ENCODE measurements at places on chromosomes 7 and 10.

- no peak for DNase-seq
These were observed 67.9 kb upstream of the OGDHL start for GRCh38 chr10:49830016-49830415.

- no peak for DNase-seq
These were observed 148.9 kb downstream of the ITGA8 start for GRCh38 chr10:15570738-15571339.

GRCh38 chr10:123651421-123652047 lies 14.6 kb upstream of the GPR26 start:
- DNase-seq, result no peak

DNA sequence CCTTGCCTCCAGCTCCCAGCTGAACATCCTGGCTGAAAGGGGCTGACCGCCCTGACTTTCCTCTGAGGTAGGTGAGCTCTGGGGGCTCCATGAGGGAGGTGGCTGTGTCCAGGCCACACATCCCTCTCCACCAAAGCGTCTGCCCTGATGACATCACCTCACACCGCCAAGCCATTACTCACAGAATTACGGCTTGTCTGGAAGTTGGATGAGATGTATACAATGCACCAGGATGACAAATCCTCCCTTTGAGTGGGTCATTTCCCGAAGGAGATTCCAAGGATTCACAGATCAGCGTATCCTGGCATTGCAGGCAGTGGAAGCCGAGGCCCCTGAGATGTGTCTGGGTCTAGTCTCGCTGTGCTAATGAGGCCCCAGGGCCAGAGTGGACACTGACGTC lies 15.1 kb upstream of the RET start:
- DNase-seq, result no peak

GRCh38 chr7:74228951-74229900 lies 19.4 kb downstream of the LAT2 start:
- DNase-seq, result no peak

- no peak for DNase-seq
These were observed at the start of gene PTN for GRCh38 chr7:137343281-137343841. TSS of gene PTN (minus strand) at chr7:137343733. CDS start at chr7:137254973, 88,760 bp downstream.

- DNase-seq, result no peak
These were observed 207.6 kb downstream of the AHR start for GRCh38 chr7:17506095-17506494.

DNA sequence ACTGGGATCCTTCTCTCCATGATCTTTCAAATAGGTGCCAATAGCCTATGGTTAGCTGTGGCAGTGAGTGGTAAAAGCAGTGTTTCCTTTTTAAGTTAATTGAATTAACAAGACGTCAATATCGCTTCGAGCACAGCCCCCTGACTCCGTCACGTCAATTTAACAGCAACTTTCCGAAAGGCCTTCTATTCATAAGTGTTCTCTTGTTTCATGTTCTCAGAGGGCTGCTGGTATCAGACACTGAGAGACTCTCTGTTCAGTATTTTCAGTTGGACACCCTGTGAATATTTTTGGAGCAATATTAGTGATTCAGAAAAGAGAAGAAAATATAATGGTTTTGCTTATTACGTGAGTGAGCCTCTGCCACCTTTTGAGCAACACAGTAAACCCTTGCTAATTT lies 174.2 kb upstream of the INSYN2A start:
- DNase-seq, result no peak

DNA sequence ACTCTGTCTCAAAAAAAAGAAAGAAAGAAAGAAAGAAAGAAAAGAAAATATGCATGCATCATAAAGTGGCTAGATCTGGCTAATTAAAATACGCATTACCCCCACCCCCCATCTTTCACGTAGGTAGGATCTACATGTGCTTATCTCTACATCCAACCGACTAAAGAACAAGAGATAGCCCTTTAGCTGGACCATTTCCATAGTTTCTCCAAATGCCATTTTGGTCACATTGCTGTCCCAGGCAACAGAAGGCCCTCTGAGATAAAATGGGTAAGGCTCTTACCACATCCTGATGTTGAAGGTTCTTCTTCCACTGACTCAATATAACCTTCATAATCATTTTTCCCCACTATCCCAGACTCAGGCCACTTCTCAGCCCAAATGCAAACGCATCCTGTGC lies 31.5 kb downstream of the PIK3AP1 start:
- no peak for DNase-seq

DNA sequence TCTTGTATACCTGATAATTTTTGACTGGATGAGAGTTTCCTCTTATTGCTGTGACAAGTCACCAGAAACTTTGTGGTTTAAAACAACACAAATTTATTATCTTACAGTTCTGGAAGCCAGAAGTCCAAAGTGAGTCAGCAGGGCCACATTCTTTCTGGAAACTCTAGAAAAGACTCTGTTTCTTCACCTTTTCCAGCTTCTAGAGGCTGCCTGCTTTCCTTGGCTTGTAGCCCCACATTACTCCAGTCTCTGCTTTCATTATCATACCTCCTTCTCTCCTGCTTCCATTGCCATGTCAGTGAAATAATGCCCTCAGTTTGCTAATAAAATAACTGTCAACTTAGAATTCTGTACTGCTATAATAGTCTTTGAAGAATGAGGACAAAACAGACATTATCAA lies 65.3 kb downstream of the VCL start:
- no peak for DNase-seq

- no peak for DNase-seq
These were observed 386.3 kb downstream of the TNS3 start for GRCh38 chr7:47195641-47196040.

DNA sequence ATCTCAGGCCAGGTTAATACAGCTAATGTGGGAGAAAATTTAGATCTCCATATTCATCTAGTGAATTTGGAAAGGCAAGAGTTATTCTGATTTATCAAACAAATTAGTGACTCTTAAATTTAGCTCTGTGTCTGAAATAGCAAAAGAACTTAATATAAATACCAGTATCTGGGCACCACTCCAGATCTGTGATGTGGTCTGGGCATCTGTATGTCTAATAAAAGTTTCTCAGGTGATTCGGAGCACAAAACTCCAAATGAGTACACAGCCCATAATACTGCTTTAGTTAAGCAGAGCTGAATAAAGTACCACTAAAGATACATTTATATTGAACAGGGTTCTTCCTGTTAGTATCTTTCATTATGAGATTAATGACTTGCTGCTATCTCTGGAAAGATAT lies 261.4 kb downstream of the BAMBI start:
- DNase-seq, result no peak

GRCh38 chr10:132368881-132369635 lies 27.9 kb upstream of the PWWP2B start:
- DNase-seq, result no peak

- DNase-seq, result no peak
These were observed 212.5 kb upstream of the CELF2 start for GRCh38 chr10:10804998-10805740.

GRCh38 chr7:4725850-4726450 lies 43.9 kb downstream of the FOXK1 start:
- DNase-seq, result no peak

- DNase-seq, result no peak
These were observed 141.6 kb downstream of the HIBADH start for GRCh38 chr7:27520815-27521790.

DNA sequence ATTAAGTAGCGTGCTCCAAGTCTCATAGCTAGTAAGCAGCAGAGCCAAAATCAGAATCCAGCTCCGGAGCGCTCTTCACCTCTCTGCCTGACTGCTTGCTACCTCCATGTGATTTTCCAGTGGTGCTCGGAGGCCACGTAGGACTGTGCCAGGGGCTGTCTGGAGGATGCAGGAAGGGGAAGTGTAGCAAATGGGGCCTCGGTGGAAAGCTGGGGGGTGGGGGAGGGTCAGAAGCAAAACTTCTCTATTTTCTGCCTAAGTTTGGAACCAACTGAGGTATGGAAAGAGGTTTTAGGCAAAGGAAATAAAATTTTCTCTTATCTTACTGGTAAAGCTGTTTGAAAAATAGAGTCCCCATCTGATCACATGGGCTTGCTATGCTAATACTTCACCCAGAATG lies 108.7 kb downstream of the TBXAS1 start:
- no peak for DNase-seq

DNA sequence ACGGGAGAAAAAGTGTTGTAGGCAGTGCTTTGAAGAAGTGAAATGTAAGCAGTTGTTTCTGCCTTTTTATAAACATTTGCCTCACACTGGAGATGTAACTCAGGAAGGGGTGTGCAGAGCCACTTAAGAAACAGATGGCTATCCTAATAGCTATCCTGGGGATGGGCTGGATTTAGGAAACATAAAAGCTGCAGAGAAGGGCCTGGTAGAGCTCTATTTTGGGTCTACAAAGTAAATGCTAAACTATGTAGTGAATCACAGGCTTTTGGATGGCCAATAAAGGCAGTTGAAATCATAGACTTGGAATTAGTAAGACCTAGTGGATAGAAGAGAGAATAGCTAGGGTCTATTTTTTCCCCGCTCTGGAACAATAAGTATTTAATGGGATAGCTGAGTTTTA lies 79.9 kb upstream of the AGR3 start:
- DNase-seq, result no peak

DNA sequence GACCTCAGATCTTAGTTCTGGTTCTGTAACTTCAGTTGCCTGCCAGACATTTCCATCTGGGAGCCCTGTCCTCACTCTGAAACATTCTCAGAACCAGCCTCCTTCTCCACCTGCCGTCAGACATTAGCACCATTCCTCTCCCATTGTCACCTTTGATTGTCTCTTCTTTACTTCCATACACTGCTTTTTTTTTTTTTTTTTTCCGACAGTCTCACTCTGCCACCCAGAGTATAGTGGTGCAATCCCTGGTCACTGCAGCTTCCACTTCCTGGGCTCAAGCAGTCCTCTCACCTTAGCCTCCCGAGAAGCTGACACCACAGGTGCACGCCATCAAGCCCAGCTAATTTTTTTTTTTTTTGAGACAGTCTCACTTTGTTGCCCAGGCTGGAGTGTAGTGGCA lies 21.1 kb upstream of the HIPK2 start:
- no peak for DNase-seq

GRCh38 chr7:95927756-95928155 lies 155.4 kb downstream of the DYNC1I1 start:
- DNase-seq, result no peak

GRCh38 chr10:129097776-129098330 lies 369.2 kb upstream of the MGMT start:
- no peak for DNase-seq

DNA sequence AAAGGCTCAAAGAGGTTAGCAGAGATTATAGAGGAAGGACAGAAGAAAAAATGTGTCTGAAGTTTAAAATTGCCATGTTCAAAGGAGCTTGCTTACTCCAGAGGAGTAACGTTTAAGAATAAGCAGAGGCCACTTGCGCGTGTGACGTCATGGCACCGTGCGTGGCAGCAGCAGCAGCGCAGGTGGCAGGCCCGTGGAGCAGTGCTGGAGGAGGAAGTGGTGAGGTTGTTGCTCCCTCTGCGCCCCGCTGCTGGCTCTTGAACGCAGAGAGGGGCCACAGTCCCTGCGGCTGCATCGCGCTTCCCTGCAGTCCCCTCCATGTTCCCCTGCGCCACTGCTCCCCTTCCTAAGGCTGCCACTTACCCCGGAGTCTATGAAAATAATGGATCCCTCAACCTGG lies 37.5 kb downstream of the GDI2 start:
- peak; percentile 59 for DNase-seq

DNA sequence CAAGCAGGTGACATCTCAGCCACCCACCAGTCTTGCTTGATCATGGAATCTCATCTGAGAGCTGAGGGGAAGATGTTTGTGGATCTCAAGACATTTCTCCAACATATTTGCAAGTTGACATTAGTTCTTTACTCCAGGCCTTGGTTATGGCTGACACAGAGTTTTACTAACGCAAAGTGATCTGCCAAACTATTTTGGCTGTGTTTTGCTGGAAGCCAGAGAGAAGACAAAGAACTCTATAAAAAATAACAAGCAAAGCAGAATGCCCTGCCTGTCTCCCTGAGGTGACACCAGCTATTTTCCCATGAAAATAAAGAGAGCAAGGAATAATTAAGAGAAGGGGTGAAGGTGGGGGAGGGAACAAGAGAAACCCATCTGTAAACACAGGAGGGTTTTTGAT lies 286.4 kb downstream of the WDR11 start:
- DNase-seq, result no peak

- no peak for DNase-seq
These were observed 180.3 kb downstream of the CCDC71L start for GRCh38 chr7:106480616-106481031.

DNA sequence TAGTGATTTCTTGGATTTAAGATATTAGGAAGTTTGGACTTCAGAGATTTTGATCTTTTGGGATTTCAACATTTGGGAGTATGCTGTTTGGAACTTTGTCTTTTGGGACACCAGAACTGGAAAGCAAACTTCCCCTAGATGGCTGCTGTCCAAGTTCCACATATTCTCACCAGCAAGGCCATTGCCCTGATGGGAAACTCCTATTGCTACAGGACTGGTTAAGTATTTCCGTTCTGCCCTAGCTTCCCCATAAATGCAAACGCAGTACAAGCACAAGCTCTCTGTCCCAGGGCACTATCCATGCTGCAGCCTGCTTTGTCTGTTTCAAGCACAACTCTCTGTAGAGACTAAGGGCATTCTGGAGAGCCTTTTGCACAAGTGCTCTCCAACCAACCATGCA lies 79.3 kb upstream of the SLC25A13 start:
- DNase-seq, result no peak

DNA sequence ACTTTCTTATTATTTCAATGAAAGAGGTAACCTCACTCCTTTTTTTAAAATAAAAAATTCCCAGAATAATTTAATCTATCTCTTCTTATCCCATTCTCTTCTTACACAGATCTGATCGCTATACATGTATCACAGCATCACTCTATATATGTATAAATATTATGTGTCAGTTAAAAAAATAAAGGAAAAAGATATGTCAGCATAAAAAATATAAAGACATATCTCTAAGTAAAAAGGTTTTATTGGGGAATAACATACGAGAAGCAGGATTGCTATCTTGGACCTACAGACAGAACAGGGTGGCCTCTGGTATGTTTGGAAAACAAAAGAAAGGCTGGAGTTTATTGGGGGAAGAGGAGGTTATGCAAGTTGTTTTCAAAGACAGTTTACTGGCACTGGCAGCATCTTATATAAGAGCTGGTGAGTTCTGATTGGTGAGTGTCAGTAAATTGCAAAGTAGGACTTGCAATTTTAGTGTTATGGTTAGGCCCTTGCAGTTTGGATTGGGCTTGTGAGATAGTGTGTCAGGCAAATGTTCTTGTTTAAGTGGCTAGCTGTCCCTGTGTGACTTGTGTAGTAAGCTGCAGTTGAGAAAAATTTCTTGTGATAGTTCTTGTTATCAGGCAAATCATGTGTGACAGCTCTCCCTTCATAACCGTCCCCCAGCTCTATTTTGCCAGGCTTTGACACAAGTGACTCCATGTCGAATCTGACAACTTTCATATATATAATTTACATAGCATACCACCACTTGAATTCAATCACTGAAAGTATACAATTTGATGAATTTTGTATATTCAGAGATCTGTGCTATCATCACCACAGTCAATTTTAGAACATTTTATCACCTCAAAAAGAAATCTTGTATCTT lies 118.2 kb downstream of the HBP1 start:
- DNase-seq, result no peak

Data from activated gamma-delta T cell (primary cell).